WTC11 (cell line): ENCODE measurements at places on chromosomes 2 and 18.

GRCh38 chr18:59140302-59140885, 710 bp downstream of the SEC11C start:
- DNase-seq = peak; percentile 22

GRCh38 chr2:61793389-61793836, 60.4 kb downstream of the FAM161A start:
- DNase-seq = peak; percentile 89

DNA sequence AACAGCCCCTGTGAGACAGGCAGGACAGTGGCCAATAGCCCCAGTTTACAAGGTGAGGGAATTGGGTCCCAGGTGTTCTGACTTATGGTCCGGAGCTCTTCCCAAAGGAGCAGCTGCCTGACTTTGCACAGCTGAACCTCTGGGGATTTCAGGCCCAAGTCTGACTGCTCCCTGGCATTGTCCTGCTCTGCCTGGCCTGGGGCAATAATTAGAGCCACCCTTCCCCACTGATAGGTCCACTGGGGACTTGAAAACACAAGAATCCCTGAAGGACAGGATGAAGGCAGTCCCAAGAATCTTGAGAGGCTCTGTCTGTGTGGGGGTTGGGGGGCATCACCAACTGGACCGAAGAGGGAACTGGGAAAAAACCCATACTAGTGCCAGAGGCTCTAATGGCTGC, 3.7 kb upstream of the FEV start:
- no peak for DNase-seq

GRCh38 chr2:151175864-151176263, 85.8 kb downstream of the RBM43 start:
- no peak for DNase-seq

- no peak for DNase-seq
These were observed 18.2 kb upstream of the GPR55 start for GRCh38 chr2:230942920-230943896.

- no peak for DNase-seq
These were observed 16.2 kb upstream of the CTAGE1 start for GRCh38 chr18:22433956-22434355.

GRCh38 chr18:61360404-61361383, 27.5 kb downstream of the CDH20 start:
- no peak for DNase-seq

DNA sequence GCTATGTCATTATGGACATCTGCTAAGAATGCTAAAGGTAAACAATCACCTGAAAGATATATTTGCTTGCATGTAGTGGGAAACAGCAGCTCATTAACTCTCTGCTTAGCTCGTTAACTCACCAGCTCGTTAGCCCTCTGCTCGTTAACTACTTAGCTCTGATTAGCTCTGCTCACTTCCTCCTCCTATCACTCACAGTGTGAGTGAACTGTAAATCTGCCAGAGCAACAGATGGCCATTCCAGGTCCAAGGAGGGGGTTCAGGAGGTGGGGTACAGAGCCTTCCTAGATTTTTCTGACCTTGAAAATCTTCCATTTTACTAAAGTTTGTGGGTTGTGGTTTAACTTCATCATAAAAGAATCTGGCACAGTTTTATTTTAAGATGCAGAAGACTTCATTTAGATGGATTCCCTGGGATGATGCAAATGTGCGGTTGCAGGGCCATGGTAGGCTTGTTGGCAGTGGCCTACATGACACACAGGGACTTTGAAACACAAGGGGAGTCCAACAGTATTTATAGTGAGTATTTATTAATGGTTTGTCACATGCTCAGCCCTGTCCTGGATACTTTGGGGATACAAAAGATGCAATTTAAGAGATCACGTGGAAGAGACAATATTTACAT, 1633.7 kb upstream of the CELF4 start:
- DNase-seq = no peak

DNA sequence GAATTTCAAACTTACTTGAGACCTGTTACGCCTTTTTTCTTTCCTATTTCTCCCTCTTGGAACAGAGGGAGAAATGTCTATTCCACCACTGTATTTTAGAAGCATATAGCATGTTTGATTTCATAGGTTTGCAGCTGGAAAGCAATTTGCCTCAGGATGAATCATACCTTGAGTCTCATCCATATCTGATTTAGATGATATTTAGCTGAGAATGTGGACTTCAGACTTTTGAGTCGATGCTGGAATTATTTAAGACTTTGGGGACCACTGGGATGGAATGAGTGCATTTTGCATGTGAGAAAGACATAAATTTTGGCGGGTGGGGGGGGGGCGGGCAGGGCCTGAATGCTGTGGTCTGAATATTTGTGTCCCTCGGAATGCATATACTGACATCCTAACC, 282.7 kb upstream of the STON1 start:
- DNase-seq = no peak

DNA sequence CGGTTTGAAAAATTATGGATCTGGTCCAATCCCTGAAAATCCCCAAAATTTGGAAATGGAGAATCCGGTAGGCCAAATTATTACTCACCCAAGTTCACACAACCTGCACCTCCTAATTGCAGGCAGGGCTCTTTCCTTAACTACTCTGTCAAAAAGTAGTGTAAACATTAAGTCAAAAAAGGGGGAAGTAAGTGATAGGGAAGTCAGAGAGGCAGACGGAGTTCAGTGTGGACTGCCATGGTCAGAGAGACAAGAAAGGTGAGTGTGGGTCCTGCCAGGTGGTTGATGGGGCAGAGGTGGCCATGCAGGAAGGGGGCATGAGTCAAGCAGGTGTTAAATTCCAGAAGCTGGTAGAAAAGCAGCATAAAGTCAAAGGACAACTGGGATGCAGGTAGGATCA, 104.7 kb upstream of the STPG4 start:
- no peak for DNase-seq

GRCh38 chr2:139165601-139166000, 385.4 kb upstream of the NXPH2 start:
- DNase-seq = no peak

GRCh38 chr2:229270551-229271410, at the start of gene PID1:
Gene PID1 (minus strand): TSS chr2:229271287. CDS start chr2:229271043, 244 bp downstream.
- DNase-seq = peak; percentile 38

DNA sequence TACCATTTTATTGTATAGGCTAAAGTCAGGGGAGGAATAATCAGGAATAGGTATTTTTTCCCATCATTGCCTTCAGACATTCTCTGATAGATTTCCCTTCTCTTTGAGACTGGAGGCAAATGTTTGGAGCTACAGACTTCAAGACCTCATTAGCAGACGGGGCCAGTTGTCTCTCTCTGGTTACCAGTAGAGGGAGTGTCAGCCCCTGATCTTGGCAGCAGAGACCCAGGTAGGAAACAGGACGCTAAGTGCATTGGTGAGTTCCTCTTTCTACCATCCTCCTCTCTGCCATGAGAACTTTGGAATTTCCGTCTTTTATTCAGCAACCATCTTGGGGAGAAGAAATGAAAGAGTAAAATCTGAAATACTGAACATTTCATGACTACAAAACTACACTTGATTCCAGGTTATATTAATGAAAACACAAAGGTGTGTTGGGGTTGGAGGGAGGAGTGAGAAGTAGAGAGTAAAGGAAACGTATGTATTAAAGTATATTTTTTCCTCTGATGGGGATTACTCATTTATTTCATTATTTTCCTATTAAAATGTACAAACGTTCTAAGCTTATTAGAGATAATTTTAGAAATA, 186.2 kb upstream of the GCFC2 start:
- peak; percentile 61 for DNase-seq

- no peak for DNase-seq
These were observed 94.5 kb upstream of the EML6 start for GRCh38 chr2:54628957-54629356.

- no peak for DNase-seq
These were observed 70.2 kb downstream of the EPHA4 start for GRCh38 chr2:221501883-221502269.

DNA sequence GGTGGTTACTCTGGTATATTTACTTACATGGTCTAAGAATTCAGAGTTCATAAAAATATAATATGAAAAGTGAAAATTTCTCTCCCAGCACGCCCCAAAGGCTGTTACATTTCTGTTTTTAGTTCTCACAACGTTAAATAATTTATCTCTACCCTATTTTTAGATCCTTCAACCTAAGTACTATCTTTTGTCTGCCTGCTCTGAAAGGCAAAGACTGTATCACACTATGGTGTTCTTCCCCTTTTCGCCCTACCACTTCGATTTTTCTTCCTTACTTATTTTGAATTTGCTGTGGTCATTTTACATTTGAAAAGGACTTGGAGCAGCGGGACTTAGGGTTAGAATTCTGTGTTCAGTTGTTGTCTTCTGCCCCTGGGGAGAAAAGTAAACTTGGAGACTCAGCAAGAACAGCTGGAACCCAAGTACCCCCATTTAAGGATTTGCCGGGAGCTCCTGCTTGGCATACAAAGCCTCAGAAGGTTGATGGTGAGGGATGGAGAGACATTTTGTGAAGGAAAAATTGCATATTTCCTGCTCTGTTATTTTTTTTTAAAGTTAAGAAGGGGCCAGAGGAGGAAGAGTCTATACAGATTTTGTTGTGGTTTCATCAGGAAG, 19.0 kb downstream of the ADAM23 start:
- DNase-seq = no peak

- DNase-seq = no peak
These were observed 12.9 kb upstream of the ESPNL start for GRCh38 chr2:238087211-238087610.
